ENCODE measurements at places on chromosomes 7 and 10.

DNA sequence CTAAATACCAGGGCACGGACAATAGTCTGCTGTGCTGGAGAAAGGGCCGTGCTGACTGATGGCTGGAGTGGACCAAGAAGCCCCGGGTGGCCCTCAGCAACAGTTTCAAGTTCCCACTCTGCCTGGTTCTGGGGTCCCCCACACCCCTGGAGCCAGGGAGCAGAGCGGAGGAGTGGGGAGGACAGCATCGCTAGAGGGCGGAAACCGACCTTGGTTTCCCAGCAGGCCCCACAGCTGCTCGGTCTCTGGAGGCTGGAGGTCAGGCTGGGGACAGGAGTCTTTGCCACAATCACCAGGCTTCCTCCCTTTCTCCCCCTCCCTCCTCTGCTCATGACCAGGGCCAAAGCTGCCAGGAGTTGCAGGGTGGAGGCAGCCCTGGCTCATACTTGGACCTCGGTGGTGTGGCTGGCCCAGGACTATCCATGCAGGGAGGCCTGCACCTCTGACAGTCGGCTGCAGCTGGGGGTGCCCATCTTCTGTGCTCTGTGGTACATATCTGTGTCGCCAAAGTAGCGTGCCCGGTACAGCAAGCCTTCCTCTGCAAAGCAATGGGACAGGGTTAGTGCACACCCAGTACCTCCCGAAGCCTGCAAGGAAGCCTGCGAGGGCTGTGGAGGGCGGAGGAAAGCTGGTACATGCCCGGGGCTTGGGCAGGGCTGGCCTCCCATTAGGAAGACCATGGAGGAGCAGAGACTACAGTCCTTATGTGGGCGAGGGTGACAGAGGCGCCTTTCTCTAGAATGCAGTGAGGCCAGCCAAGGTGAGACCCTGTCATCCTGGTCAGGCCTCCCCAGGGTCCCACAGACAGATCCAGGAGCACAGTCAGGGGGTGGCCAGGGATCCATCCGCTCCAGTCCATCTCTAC, 19.1 kb downstream of the DNAJB12 start:
- DNase-seq = peak; percentile 31

- peak; percentile 65 for DNase-seq
Observed at GRCh38 chr7:90592033-90592432, 4.1 kb upstream of the CDK14 start.

DNA sequence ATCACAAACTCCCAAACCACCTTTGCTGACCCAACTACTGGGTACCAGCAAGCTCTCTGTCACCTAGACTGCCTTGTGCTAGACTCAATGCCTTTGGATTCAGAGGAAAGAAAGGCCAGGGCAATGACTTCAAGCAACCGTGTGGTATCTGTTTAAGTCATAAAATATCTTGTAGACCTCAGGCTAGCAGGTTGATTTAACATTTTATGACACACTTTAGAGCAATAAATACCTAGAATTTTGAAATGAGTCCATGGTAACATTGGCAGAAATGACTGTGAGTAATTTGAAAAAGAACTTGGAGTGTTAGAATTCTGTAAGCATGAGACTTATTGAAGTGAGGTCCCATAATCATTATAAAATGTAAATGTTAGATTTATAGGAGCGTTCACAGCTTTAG, 87.2 kb downstream of the TWIST1 start:
- DNase-seq = no peak

- DNase-seq = no peak
Observed at GRCh38 chr10:110777661-110778060, 94.1 kb upstream of the PDCD4 start.

GRCh38 chr7:131072505-131073091, 255.1 kb upstream of the MKLN1 start:
- peak; percentile 23 for DNase-seq

DNA sequence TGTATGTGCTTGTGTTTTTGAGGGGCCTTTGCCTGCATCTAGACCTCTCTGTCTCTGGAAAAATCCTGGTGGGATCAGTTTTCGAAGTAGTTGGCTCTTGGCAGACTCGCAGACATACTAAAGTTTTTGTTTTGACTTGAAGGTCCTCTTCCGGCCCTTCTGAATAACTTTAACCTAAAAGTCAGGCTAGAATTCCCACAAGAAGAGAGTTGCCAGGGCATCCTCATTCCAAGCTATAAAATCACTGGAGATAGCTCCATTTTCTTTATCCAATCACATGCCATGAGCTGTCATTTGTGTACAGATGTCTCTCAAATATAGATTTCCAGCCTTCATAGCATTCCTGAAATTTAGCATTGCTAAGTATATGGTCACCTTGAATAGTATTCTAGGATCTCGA, 967.8 kb downstream of the LRMDA start:
- no peak for DNase-seq

DNA sequence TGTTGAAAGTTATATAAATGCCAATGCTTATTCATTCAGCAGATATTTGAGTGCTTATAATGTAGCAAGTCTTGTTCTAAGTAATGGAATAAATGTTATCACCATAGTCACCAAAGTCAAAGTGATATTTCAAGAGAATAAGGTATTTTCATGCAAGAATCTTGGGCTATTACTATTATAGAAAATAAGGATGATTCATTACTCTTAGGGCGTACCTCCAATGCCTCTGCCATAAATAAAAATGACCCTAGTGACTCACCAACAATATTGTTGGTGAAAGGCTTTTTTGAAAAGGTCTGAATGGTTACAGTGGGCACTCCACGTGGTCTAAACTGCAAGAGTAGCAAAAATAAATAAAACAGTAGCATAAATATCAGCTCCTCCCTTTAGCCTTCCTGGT, 68.4 kb downstream of the RALA start:
- no peak for DNase-seq

DNA sequence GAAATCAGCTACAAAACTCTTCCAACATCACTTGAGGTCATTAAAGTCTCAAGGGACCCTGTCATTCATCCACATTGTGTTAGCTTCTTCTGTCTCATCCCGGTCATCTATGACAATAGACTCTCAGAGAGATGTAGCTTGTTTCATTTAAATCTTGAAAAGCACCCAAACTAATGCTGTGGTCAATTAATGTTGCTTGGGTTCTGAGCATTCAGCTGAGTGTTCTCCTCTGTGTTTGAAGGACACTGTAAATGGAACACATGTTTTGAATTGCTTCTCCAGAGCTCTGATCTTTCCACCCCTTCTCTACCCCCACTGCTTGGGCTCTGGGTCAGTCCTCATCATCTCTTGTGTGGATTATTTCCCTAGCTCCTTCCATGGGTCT, 19.6 kb upstream of the ADD3 start:
- no peak for DNase-seq

GRCh38 chr10:78856421-78856820, 212.3 kb upstream of the ZMIZ1 start:
- DNase-seq = no peak

- no peak for DNase-seq
Observed at GRCh38 chr10:74871595-74872382, 45.4 kb downstream of the KAT6B start.

- DNase-seq = no peak
Observed at GRCh38 chr10:132162021-132162531, 24.7 kb upstream of the DPYSL4 start.

- no peak for DNase-seq
Observed at GRCh38 chr7:79787623-79788022, 334.2 kb upstream of the MAGI2 start.

- DNase-seq = no peak
Observed at GRCh38 chr10:5528989-5529701, 4.4 kb downstream of the CALML3 start.

GRCh38 chr7:94386416-94386815, 8.3 kb upstream of the COL1A2 start:
- no peak for DNase-seq

DNA sequence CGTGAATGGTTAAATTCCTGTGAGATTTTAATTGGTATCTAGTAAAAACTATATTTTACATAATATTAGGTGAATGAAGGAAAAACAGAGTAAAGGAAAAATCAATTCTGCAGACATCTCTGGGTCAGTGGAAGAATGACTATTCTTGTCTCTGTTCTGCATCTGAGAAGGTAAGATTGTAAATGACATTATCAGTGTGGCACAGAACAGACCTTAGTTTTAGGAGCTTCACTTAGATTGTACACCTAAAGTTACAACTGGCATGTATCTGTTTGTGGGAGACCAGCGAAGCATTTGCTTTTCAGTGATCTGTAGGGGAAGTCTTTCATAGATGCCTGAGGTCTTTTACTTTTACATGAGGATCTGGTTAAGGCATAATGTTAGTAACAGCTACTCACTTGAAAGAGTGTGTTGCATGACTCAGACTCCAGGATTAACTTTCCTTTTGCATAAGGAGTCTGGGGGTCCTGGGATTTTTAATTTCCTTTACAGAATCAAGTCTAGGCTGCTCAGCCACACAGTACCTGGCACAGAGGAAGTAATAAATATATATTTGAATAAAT, 56.2 kb downstream of the JMJD1C start:
- DNase-seq = no peak

- DNase-seq = no peak
Observed at GRCh38 chr7:3043544-3044371, at the start of gene CARD11. TSS of gene CARD11 (minus strand) at chr7:3043867. CDS start at chr7:2958506, 85,361 bp downstream.

- peak; percentile 85 for DNase-seq
Observed at GRCh38 chr7:137606061-137606674, 240.6 kb downstream of the DGKI start.

DNA sequence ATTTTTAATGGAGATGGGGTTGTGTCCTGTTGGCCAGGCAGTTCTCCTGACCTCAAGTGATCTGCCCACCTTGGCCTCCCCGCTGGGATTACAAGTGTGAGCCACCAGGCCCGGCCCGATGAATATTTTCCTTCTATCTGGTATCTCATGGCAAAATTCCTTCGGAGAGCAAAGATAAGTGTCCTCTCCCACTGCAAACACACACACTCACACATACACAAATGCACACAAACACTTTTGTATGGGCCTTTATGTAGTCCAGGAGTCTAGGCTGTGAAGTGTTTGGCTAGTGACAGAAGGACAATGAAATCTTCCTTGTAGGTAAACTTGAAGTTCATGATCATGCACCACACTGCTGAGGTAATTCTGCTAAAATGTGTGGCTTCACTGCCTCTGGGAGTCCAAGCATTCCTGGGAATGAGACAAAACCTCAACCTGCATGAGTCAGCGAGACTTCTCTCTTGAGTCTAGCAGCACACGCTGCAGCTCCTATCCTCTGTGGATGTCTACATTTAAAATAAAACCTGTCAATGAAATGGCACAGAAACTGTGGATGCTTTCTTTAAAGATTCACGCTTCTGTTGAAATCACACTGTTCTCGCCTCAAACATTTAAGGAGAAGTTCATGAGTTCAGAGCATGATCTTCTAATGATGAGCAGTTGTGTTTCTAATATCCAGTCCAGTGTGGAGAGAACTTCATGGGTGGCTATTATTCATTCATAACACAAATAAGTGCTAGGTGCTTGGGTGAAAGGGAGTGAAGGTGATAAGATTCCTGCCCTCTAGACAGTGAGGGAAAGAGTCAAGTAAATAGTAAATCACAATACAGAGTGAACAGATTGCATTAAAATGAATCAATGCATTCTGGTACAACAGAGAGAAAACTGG, 96.5 kb downstream of the NRP1 start:
- DNase-seq = no peak

DNA sequence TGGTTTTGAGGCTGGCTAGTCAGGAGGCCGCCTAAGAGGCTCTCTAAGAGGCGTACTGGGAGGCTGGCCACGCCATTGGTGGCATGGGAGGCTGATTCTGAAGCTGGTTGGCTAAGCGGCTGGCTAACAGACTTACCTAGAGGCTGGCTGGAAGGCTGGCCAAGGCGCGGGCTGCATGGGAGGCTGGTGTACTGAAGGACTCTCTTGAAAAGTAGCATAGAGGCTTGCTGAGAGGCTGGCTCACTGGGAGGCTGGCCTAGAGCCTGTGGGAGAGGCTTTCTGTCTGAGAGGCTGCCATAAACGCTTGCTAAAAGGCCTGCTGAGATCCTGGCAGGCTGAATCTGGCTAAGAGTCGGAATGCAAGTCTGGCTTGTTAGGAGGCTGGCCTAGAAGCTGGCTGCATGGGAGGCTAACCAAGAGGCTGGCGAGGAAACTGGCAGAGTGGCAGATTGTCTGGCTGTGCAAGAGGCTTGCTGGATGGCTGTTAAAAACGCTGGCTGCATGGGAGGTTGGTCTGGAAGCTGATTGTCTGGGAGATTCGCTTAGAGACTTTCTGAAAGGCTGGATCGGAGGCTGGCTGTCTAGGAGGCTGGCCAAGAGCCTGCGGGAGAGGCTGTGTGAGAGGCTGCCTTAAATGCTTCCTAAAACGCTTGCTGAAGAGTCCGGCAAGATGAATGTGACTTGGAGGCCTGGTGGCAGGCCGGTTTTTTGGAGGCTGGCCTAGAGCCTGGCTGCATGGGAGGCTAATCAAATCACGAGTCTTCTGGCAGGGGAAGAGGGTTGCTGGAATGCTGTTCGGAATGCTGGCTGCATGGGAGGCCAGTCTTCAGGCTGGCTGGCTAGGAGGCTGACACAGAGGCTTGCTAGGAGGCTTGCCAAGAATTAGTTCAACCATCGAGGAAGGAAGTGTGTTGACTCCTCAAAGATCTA, 134.2 kb downstream of the OR13A1 start:
- no peak for DNase-seq

- no peak for DNase-seq
Observed at GRCh38 chr10:126736727-126737126, 66.2 kb upstream of the C10orf90 start.

DNA sequence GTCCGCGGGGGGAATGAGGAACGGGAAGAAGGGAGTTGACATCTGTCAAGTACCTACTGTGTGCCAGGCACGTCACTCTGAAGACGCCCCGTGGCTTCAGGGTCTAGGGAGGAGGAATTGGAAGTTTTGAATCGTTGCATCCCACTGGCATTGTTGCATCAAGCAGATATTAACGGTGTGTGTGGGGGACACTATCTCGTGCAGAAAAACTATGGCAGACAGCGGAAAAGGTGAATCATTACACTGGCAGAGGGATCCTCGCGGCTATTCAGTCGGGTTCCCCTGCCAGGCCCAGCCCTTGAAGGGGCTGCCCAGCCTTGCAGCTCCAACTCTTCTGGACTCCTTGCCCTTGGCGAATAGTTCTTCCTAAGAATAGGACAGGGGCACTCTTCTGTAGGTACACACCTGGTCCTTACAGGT, 1.0 kb upstream of the KIAA1549 start:
- no peak for DNase-seq

DNA sequence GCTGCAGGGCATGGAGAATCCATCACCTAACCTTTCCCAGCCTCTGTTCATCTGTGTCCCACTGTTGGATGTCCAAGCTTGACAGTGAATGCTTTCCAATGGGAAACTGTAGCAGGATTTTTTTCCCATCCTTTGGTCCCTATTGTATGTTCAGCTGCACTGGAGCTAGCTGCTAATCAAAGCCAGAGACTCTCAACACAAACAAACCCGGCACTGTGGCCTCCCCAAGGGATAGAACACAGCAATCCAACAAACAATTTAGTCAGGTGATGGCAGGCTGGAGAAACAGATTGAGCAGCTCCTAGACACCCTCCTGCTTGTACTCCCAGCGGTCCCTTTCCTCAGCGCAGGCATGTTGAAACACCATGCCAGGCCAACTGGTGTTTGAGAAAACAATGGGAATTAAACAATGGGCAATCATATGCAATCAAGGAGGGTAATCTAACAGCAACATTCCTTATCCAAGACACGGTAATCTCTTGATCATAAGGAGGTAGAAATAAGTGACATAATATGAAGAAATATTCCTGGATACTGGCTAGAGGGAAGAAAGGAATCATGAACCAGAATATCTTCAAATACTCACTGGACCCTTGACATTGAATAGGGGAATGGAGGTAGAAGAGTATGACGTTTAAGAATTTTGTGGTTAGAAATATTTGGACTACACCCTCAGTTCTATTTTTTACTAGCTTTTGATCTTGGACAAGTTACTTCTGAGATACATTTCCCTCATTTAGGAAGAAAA, 15.0 kb downstream of the PTN start:
- DNase-seq = no peak

GRCh38 chr7:98640375-98640774, 23.3 kb downstream of the NPTX2 start:
- DNase-seq = no peak

GRCh38 chr7:23022258-23022769, 8.4 kb upstream of the HYCC1 start:
- DNase-seq = peak; percentile 44
